RPMI8226 (cell line): ENCODE measurements at places on chromosomes 7 and 10.
A peak's percentile ranks its signal among the peaks of the same experiment; 100 is the strongest.

GRCh38 chr7:157574120-157574825, 237.5 kb downstream of the DNAJB6 start:
- DNase-seq = no peak

GRCh38 chr10:132774181-132774901, 11.6 kb downstream of the NKX6-2 start:
- no peak for DNase-seq

DNA sequence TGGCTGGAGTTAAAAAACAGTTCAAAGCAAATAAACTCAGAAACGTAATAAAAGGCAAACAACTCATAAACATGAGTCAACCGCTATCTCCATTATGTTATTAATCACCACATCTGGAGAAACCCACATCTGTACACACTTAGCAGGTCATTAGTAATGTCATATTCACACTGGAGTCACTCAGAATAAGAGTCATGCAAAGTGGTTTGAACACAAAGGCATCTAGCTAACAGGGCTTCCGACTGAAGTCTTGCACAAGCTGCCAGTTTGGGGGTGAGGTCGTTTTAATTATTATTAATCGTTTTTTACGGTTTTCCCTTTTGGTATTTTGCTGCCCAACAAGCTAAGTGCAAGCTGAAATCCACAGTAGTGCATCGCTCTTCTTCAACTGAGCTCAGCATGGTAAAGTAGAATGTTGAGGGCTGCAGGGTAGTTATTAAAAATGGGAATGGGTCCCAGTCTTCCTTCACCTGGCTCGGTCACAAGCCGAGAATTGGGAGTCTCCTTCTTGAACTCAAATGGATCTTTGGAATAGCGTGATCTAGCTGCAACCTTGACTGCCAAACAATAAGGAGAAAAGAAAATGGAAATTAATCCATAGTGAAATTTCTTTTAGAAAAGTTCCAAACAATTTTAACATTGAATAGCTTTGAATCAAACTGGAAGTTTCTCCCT, 663.5 kb downstream of the KCNMA1 start:
- DNase-seq = no peak

DNA sequence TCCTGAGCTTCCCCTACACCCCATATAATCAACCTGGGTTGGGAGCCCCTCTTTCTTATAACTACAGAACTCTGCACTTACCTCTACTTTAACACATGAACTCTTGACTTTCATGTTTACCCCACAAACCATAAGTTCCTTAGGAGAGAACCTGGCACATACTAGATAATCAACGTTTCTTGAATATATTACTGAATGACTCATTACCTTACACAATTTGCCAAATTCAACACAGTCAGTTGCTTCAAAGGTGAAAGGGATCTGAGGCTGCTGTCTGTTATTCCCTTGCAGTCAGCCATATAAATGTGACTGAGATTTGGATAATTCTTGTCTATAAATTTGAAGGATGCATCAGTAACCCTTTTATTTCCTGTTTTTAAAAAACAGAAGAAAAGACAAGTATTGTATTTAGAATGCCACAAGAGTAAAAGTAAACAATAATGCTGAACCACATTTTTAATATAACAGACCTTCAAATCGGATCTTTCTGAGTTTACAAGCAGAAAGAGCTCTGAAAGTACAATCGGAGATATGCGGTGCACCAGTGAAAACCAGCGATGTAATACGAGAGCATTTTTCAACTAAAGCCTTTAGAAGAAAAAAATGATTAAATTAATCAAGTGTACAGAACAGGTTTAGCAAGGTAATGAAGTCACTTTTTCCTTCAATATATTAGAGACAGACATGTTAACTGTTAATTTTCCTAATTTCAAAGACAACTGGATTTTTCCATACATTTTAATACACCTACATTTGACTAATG, 29.5 kb upstream of the LRRC17 start:
- DNase-seq = no peak

- DNase-seq = no peak
These were observed 9.6 kb downstream of the MAFK start for GRCh38 chr7:1539882-1540775.

DNA sequence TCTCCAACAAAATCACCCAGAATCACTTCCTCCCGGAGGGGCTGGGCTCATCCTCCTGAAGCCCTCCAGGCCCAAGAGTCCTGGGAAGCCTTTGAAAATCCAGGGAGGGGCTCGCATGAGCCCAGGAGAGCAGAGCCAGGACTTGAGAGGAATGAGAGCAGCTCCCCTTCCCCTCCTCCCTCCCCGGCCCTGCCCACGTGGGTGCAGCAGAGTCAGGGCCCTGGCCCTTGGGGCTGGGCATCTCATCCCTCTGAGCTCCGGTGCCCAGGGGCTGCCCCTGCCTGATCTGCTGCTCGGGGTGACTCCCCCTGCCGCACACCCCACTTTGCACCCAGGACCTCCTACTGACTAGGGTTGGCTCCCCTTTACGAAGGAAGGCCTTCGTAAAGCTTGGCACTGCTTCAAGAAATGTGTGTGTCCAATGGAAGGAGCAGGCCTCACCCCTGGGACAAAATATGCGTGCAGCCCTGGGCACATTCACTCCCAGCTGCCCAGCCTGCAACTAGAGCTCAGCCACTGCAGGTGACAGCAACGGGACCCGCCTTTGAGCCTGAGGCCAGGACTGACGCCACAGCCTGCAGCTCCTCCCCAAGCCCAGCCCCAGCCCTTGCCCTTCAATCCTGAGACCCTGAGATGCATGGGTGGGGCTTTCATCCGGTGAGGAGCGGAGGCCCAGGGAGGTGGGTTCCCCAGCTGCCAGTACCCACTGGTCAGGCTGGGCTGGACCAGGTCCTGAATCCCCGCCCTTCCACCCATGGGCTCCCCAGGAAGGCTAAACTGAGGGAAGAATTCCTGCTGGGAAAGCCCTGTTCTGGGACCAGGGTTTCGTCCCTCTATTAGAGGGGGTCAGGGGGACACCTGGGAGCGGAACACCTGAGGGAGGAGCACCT, 21.8 kb downstream of the PWWP2B start:
- peak; percentile 73 for DNase-seq

GRCh38 chr7:144011458-144012230, 11.5 kb downstream of the OR6B1 start:
- no peak for DNase-seq

GRCh38 chr7:71507680-71508602, 376.0 kb downstream of the GALNT17 start:
- DNase-seq = no peak

- DNase-seq = no peak
These were observed 136.0 kb upstream of the WDR11 start for GRCh38 chr10:120715171-120715570.

GRCh38 chr10:119253433-119254174, 46.2 kb downstream of the GRK5 start:
- DNase-seq = no peak

DNA sequence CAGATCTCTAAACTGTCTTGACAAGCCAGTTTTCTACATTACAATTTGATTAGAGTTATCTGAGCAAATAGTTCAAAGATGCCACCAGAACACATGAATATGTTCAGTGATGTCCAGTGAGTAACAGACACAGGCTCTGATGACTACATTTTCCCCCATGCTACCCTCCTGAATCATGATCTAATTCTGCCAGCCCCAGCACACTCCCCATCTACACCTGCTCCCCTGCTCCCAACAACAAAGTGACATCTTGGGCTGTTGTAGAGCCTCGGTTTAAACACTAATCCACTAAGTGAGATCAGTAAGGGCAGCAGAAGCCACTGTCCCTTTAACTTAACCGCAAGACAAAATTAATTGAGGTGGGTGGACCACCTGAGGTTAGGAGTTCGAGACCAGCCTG, 104.6 kb downstream of the PROSER2 start:
- no peak for DNase-seq

GRCh38 chr7:18517646-18518045, 22.1 kb downstream of the HDAC9 start:
- DNase-seq = peak; percentile 69
